ENCODE measurements at places on chromosomes 11 and 22. TPM values are rescaled to one million over a fixed set of nuclear protein-coding genes. Genes with fewer than 3 reads are reported as not detected.

DNA sequence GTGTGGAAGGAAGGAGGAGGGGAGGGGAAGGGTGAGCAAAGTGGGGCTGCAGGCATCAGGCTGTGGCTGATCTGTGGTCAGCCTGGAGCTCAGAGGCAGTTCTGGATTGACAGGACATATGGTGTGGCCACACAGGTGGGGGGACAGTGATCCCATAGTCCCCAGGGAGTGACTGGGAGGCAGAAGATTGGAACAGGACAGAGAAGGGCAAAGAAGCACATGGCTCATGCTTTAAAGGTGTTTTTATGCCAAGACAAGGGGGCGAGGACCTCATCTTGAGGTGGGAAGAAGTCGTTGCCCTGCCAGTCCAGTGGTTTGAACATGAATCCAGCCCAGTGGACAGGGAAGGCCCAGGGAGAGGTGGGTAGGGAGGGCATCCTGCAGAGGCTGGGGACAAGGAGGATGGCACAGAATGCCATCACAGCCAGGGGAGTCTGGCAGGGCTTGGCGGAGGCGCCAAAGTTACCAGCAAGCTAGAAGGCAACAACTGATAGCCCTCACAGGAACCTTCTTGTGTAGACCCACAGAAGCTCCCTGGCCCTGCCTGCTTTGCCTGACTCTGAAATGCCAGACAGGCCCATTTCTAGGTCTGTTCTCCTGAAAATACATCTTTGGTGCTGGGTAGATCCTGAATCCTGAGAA lies 3.1 kb downstream of the BET1L start:
- no peaks in the 10 kb centered on the region for H3K27me3 ChIP-seq
- H3K36me3 ChIP-seq: peaks cover 45% of the 10 kb centered on the region
- H3K27ac ChIP-seq: no peak overlapping the region
- DNase-seq: no peak
- no peak overlapping the region for H3K4me3 ChIP-seq

Gene LINC01488
- not detected for total RNA-seq

Gene ACCS
- total RNA-seq: 1.4 TPM

Gene MMP8
- total RNA-seq: under 0.01 TPM

Gene MPZL2
- total RNA-seq: not detected

- DNase-seq: no peak
- no peak overlapping the region for H3K27ac ChIP-seq
- H3K36me3 ChIP-seq: no peaks in the 10 kb centered on the region
- no peaks in the 10 kb centered on the region for H3K27me3 ChIP-seq
These were observed 8.9 kb downstream of the RIBC2 start for GRCh38 chr22:45422237-45422983.

DNA sequence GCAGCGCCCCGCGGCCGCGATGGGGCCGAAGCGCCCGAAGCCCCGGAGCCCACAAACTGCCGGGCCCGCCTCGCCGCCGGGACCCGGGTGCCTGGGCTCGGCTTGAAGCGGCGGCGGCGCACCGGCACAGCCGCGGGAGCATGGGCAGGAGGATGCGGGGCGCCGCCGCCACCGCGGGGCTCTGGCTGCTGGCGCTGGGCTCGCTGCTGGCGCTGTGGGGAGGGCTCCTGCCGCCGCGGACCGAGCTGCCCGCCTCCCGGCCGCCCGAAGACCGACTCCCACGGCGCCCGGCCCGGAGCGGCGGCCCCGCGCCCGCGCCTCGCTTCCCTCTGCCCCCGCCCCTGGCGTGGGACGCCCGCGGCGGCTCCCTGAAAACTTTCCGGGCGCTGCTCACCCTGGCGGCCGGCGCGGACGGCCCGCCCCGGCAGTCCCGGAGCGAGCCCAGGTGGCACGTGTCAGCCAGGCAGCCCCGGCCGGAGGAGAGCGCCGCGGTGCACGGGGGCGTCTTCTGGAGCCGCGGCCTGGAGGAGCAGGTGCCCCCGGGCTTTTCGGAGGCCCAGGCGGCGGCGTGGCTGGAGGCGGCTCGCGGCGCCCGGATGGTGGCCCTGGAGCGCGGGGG lies 346 bp downstream of the FJX1 start:
- no peaks in the 10 kb centered on the region for H3K27me3 ChIP-seq
- peak overlapping the region; percentile 76 for H3K27ac ChIP-seq
- no peaks in the 10 kb centered on the region for H3K36me3 ChIP-seq
- peak; percentile 51 for DNase-seq
- H3K4me3 ChIP-seq: peak overlapping the region; percentile 67
- peaks cover 13% of the 10 kb centered on the region for H3K4me1 ChIP-seq

GRCh38 chr11:134034496-134035381 lies 34.1 kb upstream of the JAM3 start:
- peaks cover 25% of the 10 kb centered on the region for H3K27me3 ChIP-seq
- no peaks in the 10 kb centered on the region for H3K36me3 ChIP-seq
- DNase-seq: no peak
- H3K4me1 ChIP-seq: peaks cover 8% of the 10 kb centered on the region

GRCh38 chr11:108895579-108896480 lies 231.0 kb downstream of the DDX10 start:
- no peaks in the 10 kb centered on the region for H3K36me3 ChIP-seq
- no peak overlapping the region for H3K27ac ChIP-seq
- H3K4me1 ChIP-seq: peaks cover 13% of the 10 kb centered on the region
- H3K27me3 ChIP-seq: no peaks in the 10 kb centered on the region
- H3K4me3 ChIP-seq: no peak overlapping the region

Gene FIBIN
- 7.5 TPM for total RNA-seq

DNA sequence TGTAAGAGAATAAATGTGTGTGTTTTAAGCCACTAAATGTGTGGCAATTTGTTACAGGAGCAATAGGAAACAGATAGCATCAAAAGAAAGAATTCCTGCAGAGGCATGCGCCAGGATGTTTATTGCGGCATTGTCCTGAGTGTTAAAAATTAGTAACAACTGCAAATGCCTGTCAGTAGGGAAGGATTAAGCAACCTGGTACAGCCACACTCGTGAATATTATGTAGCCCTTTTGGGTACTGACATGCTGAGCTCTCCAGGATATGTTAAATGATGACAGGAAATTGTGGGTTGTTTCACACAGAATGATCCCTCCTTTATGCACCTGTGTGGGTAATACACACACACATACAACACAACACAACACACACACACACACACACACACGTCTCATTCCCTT lies 69.7 kb upstream of the MYOD1 start:
- H3K36me3 ChIP-seq: no peaks in the 10 kb centered on the region
- H3K27me3 ChIP-seq: no peaks in the 10 kb centered on the region
- DNase-seq: no peak
- no peaks in the 10 kb centered on the region for H3K4me1 ChIP-seq
- no peak overlapping the region for H3K4me3 ChIP-seq

DNA sequence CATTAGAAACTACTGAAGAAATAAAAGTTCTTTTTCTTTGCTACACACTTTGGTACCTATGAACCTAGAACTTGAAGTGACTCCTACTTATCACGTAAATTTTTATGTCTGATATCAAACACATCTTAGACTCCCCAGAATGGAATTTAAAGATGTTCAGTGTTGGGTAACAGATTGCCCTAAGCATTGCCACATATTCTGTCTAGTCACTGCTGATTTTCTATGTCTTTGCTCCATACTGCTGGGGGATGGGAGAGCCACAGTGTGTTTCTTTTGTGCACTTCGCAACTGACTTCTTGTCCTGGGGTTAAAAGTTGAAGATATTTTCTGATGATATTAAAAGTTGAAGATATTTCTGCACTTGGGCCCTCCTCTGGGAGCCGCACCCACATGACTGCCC lies 19.4 kb upstream of the MYO18B start:
- H3K4me3 ChIP-seq: no peak overlapping the region
- no peaks in the 10 kb centered on the region for H3K4me1 ChIP-seq
- no peak overlapping the region for H3K27ac ChIP-seq

DNA sequence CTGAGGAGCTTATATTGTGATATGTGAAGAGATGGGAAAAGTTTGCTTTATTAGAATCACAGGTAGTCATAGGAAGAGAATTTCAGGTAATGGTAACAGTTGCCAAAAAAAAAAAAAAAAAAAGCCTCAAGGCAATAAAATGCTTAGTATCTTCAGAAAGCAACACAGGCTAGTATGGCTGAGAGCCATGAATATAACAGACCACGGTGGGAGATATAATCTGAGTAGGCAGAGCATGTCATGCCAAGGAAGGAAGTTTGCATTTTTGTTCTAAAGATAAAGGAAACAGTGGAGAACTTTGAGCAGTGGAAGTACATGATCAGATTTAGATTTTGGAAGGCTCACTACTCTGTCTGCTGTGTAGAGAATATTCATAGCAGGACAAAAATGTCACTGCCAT lies 211.4 kb downstream of the ETS1 start:
- no peak for DNase-seq
- no peaks in the 10 kb centered on the region for H3K4me1 ChIP-seq
- H3K27ac ChIP-seq: no peak overlapping the region
- H3K4me3 ChIP-seq: no peak overlapping the region
- no peaks in the 10 kb centered on the region for H3K27me3 ChIP-seq

DNA sequence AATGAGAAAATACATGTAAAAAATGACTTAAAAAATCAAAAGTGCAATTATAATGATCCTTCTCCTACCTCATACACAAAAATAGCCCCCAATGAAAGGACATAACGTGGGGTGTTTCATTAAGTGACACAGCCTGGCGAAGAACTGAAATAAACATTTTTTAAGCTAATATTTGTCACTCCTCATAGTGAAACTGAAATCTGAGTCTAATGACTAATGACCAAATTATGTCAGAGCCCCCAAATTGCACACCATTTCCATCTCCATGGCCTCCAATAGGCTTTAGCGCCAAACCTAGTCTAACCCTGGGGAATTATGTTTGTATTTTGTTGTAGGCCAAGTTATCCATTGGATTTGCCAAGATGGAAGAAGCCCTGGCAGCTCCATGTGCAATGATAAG lies 119.1 kb downstream of the WT1 start:
- no peaks in the 10 kb centered on the region for H3K36me3 ChIP-seq
- H3K27ac ChIP-seq: no peak overlapping the region

Gene PHLDA2
- 4.4 TPM for total RNA-seq

Gene TTLL1
- total RNA-seq: 10.8 TPM
